SK-MEL-5 (cell line): ENCODE measurements at places on chromosomes 2 and 18.

DNA sequence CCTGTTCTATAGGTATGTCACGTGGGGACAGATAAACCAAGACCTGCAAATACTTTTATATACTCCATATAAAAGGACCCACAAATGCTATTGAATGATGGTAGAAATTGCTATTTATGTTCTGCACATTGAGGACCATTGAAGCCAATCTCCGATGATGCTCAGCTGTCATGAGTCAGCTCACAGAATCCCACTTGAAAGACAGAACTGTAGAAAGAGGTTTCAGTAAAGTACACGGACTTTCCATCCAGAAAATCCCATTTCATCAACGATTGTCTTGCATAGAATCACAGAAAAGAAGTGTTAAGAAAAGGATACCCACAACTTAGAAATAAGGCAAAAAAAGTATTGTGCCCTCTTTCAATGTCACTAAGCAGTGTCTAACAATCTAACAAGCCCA lies 169.0 kb upstream of the COPS8 start:
- no peak for DNase-seq

DNA sequence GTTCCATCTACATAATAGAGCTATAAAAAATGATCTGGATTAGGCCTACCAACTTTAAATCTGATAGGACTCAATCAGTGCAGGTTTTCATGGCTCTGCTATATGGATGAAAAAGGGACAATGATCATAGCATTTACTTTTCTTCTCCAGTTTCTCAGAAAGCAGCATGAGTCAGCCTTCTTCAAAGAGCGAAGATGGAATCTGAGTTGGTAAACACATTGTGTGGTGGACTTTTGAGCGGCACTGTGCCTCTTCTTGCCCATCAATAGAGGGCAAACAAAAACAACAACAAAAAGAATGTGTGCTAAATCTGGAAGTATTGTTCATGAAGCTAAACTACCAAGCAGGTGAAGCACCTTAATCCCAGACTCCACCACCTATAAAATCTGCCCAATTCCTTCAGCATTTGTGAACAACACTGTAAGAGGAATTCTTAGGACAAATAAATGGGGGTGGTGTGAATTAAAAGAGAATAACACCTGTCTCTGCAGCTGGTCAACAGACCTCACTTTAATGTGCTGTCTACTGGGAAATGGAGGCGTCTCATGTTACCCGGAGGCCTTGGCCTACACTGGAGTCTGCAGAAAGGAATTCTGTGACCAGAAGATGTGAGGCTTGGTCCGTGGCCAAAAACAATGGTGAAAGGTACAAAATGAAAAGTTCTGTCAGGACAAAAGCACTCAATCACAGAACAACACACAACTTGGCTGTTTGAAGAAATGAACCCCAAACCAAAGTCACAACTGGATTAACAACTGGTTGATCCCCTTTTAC lies 609.0 kb downstream of the IRS1 start:
- DNase-seq = no peak

- no peak for DNase-seq
Observed at GRCh38 chr2:121185571-121186074, 99.4 kb downstream of the TFCP2L1 start.

- no peak for DNase-seq
Observed at GRCh38 chr18:42190643-42191042, 235.6 kb downstream of the PIK3C3 start.

DNA sequence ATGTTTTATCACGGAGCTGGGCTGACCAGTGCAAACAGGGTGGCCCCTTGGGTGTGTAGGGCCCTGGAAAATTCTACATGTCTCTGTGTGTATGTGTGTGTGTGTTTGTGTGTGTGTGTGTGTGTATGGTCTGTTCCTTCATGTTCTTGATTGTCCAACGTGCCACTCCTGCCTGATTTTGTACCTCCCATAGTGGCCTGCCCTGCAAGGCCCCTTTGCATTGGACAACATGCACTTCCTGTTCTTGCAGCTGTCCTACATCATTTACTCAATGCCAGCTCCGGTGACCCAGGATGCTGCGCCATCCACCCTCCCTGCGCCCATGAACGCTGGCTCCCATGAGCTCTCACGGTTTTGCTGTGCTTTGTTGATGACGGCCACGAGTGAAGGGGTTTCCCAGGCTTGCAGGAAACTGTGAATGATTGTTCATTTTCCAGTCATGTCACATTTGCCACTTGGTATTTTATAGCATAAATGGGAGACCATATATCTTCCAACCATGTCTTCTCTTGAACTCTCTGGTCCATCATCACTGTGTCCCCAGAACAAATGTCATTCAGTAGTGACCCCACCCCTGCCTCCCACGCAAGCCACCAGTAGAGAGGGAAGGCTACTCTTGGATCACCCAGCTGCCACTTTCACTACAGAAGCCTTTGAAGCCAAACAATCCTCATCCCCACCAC lies 69.7 kb upstream of the NCK2 start:
- DNase-seq = no peak

- no peak for DNase-seq
Observed at GRCh38 chr2:161199912-161200701, 39.9 kb downstream of the TANK start.

DNA sequence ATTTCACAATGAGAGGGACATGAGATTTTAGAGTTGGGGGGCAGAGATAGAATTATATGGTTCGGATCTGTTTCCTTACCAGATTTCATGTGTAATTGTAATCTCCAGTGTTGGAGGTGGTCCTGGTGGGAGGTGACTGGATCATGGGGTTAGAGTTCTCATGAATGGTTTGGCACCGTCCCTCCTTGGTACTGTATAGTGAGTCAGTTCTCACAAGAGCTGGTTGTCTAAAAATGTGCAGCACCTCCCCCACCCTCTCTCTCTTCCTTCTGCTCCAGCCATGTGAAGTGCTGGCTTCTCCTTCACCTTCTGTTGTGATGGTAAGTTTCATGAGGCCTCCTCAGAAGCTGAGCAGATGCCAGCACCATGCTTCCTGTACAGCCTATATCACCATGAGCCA lies 138.1 kb downstream of the SCG2 start:
- no peak for DNase-seq

DNA sequence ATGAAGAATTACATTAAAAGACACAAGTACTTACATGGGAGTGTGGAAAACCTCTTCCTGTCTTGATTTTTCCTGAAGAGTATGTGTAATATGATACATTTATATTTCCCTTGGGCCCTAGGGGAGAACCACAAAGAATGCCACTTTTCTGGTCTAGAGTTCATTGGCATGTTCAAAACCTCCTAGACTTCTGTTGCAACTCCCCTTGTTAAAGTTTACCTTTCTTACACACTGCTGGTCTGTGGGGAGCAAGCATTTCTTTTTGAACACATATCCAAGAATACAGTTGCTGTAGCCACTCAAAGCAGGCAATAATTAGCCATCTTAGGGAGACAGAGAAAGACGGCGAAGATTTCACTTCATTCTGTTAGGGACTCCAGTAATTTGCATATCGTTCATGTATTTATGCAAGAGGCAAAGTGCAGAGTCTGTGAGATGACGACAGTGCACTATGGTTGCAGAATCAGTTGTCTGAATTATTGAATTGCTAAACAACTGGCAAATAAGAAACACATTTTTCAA lies 103.5 kb downstream of the NOL4 start:
- DNase-seq = peak; percentile 16

DNA sequence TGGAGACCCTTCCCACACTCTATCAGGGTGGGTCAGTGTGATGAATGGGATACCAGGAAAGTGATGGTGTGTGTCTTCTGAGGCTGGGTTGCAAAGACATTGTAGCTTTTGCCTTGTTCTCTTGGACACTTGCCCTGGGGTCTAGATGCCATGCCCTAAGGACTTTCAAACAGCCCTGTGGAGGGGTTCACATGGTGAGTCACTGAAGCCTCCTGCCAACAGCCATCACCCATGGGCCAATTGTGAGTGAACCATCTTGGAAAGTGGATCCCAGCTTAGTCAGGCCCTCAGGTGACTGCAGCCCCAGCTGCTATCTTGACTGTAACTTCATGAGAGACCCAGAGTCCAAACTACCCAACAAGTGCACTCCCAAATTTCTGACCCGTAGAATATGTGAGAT lies 25.8 kb upstream of the IGFBP5 start:
- no peak for DNase-seq

- peak; percentile 43 for DNase-seq
Observed at GRCh38 chr18:70337139-70337972, 48.5 kb downstream of the SOCS6 start.
